ENCODE measurements at places on chromosomes 4 and X. TPM values are rescaled to one million over a fixed set of nuclear protein-coding genes. Genes with fewer than 3 reads are reported as not detected.

GRCh38 chrX:103513476-103514108, 5.7 kb downstream of the RAB40A start:
- no peaks in the 10 kb centered on the region for H3K27me3 ChIP-seq
- no peaks in the 10 kb centered on the region for H3K4me1 ChIP-seq
- H3K4me3 ChIP-seq: no peak overlapping the region
- no peak for DNase-seq
- H3K27ac ChIP-seq: no peak overlapping the region

Gene MAGEA2B
- not detected for total RNA-seq

DNA sequence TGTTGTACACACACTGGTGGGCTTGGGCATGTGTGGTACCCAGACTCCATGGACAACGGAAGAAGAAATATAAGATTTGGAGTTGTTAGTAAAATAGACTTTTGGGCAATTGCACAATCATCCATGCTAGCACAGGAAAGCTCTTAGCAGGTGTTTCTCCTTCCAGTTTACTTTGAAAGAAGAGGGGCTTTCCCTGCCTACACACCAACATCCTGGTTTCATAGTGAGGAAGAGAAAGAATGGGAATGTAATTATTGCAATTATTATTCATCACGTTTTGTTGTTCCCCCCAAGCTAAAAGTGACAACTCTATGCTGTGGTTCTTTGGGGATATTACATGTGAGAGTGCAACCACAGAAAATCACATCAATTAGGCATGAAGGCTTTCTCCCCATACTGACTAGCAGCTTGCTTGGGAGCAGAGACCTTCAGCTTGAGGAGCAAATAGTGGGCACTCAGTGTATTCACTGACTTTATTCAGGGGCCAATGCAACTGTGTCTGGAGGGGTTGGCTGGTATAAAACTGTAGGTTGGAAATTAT, 57.2 kb upstream of the PUDP start:
- H3K36me3 ChIP-seq: no peaks in the 10 kb centered on the region
- no peak overlapping the region for H3K4me3 ChIP-seq
- H3K27ac ChIP-seq: no peak overlapping the region
- no peaks in the 10 kb centered on the region for H3K27me3 ChIP-seq
- DNase-seq: no peak

DNA sequence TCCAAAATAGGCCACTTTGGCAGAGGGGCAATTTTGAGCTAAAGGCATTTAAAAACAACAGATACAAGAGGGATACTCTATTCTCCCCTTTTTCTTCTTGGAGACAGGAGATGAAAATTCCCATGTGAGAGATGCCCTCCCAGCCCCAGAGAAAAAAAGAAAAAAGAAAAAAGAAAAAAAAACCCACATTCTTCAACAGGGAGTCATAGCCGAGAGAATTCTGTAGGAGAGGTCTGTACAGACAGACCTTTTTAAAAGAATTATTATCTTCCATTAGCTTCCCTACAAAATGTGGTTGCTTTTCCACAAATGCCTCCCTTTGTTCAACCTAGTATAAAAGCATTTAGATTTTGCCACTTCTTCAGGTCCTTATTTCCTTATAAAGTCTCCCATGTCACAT, 89.9 kb downstream of the SPCS3 start:
- no peaks in the 10 kb centered on the region for H3K27me3 ChIP-seq
- H3K36me3 ChIP-seq: no peaks in the 10 kb centered on the region
- DNase-seq: no peak
- no peak overlapping the region for H3K27ac ChIP-seq
- H3K4me1 ChIP-seq: no peaks in the 10 kb centered on the region

Gene USP17L5
- total RNA-seq: not detected

Gene MAGEA4
- total RNA-seq: not detected

All from esophagus squamous epithelium (tissue), 5 donors.